ENCODE measurements at places on chromosomes 1 and 21.

GRCh38 chr21:44363278-44363677 is 9.9 kb downstream of the TRPM2 start:
- no peak for DNase-seq

DNA sequence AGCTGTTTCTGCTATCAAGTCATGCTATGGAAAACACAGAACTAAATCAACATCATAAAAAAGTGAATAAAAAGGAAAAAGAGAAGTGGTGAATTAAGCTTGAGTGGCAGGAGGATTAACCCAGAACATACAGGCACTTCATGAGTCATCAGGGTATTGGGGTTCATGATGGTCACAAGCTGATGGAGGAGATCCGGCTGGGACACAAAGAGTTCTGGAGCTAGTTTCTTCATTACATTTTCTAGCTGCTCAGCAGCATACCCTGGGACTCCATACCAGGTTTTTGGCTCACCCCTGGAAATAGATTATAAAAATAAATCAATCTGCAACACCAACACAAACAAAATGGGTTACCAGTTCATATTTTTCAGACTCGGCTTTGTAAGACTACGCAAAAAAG is 42.5 kb upstream of the SYT2 start:
- DNase-seq, result no peak

DNA sequence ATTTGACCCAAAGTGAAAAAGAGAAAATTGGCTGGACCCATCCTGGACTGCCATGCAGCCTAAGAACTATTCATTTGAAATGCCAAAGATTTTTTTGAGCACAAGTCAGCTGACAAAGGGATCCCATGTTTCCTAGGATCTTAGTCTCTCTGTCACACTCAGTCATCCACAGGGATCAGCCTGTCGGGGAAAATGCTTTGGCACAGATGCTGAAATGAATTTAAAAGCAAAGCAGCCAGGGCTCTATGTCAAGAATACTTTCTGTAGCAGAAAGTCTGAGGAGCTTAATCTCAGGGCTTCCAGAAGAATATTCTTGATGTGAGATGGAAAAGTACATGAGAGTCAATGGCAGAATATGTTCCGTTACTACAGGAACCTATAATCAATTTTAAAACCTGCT is 1900.8 kb downstream of the MRPL39 start:
- DNase-seq, result no peak

DNA sequence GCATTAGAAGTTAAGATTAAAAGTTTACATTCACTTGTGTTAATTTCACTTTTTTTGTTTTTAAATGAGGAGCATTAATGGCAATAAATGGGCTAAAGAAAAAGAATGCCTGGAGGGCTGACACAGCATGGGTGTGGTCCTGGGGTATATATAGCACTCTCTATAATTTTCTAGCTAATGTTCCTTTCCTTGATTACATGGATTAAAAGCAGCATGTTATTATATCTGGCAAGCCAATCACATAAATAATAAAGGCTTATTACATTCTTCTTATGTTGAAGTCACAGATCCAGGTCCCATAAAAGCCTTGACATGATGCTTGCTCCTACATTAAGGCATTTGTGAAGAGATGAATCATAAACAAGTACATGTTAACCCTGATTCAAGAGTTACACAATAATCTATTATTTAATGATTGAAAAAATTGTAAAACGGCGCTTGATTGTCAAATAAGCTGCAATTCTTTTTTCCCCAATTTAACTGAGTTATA is 91.4 kb downstream of the LYPLAL1 start:
- no peak for DNase-seq

- no peak for DNase-seq
Measured at GRCh38 chr1:174988986-174989385, 10.8 kb upstream of the CACYBP start.

- no peak for DNase-seq
Measured at GRCh38 chr1:30654188-30654587, 69.2 kb downstream of the MATN1 start.

GRCh38 chr1:226086776-226087175 is 24.3 kb downstream of the H3-3A start:
- DNase-seq, result no peak

- no peak for DNase-seq
Measured at GRCh38 chr21:34544032-34544496, 32.1 kb upstream of the KCNE1 start.

DNA sequence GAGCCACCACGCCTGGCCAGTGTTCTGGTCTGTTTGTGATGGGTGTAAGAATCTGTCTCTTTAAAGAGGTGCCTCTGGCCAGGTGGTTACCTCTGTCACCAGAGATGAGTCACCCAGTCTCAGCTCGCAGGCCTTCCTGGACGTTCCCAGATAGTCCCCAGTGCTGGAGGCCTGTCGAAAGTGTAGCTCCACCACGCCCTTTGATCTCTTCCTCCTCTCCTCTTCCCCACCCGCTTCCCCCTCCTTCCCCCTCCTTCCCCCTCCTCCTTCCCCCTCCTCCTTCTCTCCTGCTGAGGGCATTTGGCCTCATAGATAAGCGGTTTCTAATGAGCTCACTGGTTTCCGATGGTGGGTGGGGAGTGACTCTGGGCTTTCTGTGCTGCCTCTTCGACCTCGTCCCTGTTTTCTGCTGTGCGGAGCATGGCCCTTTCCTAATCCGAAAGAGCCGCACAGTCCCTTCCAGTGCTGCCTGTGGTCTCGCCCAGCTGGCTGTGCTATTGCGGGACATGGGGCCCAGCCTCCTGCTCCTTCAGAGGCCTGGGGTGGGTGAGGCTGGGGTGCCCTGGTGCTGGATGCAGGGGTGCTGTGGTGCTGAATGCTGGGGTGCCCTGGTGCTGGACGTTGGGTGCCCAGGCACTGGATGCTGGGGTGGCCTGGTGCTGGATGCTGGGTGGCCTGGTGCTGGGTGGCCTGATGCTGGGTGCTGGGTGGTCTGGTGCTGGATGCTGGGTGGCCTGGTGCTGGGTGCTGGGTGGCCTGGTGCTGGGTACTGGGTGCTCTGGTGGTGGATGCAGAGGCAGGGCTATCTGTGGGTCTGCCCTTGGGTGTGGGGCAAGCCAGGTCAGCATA is 19.2 kb downstream of the AGPAT3 start:
- DNase-seq, result no peak
